Heart right ventricle (tissue), 16 donors: ENCODE measurements at places on chromosomes 1 and 21.

GRCh38 chr1:112040891-112041740, 51.6 kb upstream of the KCND3 start:
- no peak for DNase-seq

- DNase-seq, result peak; percentile 40
Observed at GRCh38 chr1:67831850-67832513, 1.3 kb downstream of the GNG12 start.

DNA sequence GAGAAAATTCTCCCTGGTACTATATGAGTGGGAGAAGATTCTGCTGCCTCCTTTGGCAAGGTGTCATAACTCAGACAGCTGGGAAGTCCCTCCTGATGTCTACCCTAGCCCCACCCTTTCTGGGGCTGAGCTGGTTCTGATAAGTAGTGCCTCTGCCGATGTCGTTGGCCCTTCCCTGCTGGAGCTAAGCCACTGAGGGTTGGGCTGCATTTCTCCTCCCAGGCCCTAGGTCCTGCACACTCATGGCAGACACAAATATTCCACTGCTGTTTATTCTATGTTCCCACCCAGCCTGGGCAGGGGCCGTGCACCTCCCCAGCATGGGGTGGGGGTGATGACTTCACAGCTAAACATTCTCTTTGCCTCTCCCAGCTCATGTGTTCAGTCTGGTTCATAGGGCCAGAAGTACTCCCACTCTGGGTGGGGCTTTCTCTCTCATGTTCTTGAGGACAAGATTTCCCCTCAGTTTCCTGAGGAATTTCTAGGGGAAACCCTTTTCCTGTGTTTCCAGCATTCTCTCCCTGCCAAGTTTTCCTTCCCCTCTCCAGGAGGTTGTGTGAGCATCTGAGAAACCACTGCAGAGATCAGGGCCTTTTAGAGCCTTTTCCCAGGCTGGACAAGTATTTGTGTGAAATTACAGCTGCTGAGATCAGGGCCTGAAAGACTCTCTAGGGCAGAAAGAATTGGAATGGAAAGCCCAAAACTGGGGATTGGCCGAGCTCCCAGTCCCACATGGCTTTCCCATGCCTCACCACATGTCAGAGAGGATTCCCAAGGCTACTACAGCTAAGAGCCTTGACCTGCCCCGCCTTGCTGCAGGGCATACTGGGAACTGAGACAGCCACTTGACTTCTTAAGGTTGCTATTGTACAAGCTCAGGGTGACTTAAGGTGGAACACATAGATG, 66.2 kb downstream of the ATP2B4 start:
- peak; percentile 90 for DNase-seq

GRCh38 chr1:155073377-155074242, 5.0 kb upstream of the EFNA3 start:
- DNase-seq, result no peak

- no peak for DNase-seq
Observed at GRCh38 chr1:159951551-159951950, 2.5 kb downstream of the SLAMF9 start.

GRCh38 chr1:223752721-223753515, 40.6 kb downstream of the CAPN2 start:
- no peak for DNase-seq

- no peak for DNase-seq
Observed at GRCh38 chr1:204198348-204199340, 2.4 kb upstream of the KISS1 start.

- no peak for DNase-seq
Observed at GRCh38 chr1:39369565-39369964, 121.9 kb upstream of the BMP8A start.

GRCh38 chr1:160837558-160838205, 25.0 kb downstream of the CD244 start:
- DNase-seq, result no peak

- DNase-seq, result no peak
Observed at GRCh38 chr1:224282140-224282539, 47.8 kb downstream of the NVL start.

GRCh38 chr1:4120557-4121292, 220.7 kb upstream of the C1orf174 start:
- no peak for DNase-seq

DNA sequence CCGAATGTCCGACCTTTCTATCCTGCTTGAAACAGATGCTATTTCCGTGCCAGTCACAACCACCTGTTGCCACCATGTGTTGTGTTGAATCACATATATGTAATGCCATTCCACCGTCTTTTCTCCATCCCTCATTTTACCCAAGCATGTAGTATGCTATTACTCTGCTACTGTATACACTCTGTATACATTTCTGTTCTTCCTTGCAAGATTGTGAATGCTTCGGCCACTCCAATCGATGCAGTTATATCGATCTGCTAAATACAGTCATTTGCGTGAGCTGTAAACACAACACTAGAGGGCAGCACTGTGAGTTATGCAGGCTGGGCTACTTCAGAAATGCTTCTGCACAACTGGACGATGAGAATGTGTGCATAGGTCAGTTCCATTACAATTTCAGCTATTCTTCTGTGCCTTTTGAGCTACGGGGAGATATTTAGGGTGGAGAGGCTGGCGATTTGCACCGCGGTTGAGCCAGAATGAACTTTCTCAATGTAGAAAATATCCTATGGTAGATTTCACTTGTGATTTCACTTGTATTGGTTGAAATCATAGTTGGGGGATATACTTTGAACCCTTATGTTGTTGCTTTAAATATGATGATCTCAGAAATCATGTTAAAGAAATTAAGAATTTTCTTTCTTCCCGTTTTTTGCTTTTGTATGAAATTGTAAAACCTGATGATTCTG, 289.8 kb downstream of the NTNG1 start:
- no peak for DNase-seq

GRCh38 chr21:44449473-44450363, 5.6 kb upstream of the LRRC3 start:
- peak; percentile 9 for DNase-seq

- DNase-seq, result no peak
Observed at GRCh38 chr1:19436716-19437476, 48.4 kb downstream of the CAPZB start.

- no peak for DNase-seq
Observed at GRCh38 chr1:21469581-21469980, 29.6 kb downstream of the NBPF3 start.

- DNase-seq, result no peak
Observed at GRCh38 chr1:232695621-232696385, 65.9 kb upstream of the SIPA1L2 start.

- no peak for DNase-seq
Observed at GRCh38 chr1:236332092-236332758, 50.5 kb upstream of the ERO1B start.

DNA sequence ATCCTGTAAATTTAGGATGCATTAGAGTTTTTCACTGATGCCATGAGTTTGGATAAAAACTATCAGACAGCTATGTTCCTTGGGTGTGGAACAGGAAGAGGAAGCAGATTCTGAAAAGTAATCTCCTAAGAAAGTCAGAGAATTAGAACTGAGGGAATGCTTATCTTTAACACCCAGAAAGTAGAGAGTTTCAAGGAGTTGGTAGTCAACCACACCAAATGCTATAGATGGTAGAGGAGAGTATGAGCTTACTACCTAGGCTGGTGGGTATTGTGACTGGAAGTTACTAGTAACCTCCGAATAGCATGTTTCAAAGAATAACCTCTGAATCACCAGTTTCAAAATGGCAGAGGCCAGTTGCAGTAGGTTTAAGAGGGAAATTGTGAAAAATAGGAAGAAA, 288.0 kb downstream of the HMCN1 start:
- no peak for DNase-seq

GRCh38 chr21:19648391-19648790, 1244.8 kb upstream of the TMPRSS15 start:
- DNase-seq, result no peak

GRCh38 chr1:216193839-216194443, 229.3 kb downstream of the USH2A start:
- no peak for DNase-seq

DNA sequence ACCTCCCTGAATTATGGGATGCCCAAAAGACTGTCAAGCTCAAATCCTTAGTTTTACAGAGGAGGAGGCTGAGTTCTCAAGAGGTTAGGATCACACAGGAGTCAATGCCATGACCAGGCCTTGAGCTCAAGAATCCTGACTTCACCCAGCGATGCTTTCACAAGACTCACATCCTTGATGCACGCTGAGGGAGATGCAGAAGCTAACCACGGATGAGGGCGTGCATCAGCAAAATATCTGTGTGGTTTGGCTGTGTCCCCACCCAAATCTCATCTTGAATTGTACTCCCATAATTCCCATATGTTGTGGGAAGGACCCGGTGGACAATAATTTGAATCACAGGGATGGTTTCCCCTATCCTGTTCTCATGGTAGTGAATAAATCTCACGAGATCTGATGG, 133.2 kb downstream of the KCNJ6 start:
- no peak for DNase-seq

- DNase-seq, result no peak
Observed at GRCh38 chr21:35465741-35466140, 416.6 kb upstream of the RUNX1 start.

DNA sequence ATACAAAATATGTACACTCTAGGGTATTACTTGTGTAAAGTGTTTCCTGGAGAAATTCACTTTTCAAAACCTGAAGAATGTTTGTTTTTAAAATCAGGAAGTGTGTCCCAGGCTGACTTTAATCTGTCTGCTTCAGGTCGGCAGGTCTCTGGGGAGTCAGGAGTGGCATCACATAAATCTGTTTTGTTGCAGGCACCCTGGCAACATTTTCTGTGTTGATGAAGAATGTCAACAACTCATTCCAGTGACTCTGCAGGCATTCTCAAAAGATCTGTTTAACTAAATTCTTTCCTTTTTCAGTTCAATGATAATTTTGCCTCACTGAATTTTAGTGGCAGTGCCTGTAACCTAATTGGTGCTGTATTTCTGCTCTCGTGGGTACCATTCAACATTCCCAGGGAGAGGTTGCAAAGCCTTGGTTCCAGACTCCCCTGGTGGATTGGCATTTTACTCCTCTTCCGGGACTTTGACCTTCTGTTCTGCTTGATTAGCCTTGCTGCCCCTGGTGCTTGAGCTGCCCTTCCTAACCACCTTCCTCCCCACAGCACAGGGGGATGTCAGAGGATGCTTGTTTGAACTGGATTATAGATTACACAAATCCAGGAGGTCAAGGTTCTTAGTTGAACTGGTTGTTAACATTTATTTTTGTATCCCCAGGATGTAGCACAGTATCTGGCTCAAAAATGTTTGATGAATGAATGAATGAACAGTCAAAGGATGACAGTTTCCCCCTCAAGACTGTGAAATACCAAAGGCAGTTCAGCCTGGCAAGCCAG, 55.4 kb upstream of the LPGAT1 start:
- DNase-seq, result no peak

- no peak for DNase-seq
Observed at GRCh38 chr1:59903141-59903754, 23.3 kb downstream of the CYP2J2 start.

DNA sequence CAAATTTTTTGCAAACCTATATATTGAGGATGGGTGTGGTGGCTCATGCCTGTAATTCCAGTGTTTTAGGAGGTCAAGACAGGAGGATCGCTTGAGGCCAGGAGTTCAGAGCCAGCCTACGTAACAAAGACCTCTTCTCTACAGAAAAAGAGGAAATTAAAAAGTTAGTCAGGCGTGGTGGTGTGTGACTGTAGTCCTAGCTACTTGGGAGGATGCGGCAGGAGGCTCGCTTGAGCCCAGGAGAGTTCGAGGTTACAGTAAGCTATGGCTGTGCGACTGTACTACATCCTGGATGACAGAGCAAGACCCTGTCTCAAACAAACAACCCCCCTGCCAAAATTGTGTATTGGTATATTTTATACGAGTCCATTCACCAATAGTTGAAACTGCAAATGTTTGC, 589.7 kb downstream of the DPYD start:
- no peak for DNase-seq

DNA sequence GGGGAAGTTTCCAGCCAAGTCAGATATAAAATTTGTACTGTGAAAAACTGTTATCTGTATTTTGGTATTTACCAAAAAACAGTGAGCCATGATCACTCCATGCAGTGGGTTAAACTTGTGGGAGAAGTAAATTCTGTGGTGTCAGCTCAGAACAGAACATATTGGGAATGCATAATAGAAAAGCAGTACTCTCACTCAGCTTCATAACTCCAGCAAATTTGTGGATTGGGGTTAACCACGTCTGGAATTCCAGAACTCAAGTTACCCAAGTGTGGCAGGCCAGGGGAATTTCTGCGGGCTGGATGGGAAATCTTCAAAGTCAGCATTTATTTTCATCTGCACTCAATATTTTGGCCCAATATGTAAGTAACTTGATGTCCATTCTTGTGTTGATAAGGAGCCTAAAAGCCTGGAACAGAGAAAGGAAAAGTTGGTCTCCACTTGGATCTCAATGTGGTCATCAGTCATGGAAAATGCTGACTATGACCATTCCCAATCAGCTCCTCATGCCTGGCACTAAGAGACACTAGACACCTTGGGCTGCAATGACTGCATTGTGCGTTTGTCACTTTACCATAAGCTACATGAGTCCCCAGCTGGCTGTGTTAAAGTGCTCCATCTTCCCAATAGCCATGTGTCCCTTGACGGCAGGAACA, 39.1 kb upstream of the ENAH start:
- DNase-seq, result no peak

- DNase-seq, result peak; percentile 39
Observed at GRCh38 chr1:32703479-32704291, 1.1 kb upstream of the SYNC start.

DNA sequence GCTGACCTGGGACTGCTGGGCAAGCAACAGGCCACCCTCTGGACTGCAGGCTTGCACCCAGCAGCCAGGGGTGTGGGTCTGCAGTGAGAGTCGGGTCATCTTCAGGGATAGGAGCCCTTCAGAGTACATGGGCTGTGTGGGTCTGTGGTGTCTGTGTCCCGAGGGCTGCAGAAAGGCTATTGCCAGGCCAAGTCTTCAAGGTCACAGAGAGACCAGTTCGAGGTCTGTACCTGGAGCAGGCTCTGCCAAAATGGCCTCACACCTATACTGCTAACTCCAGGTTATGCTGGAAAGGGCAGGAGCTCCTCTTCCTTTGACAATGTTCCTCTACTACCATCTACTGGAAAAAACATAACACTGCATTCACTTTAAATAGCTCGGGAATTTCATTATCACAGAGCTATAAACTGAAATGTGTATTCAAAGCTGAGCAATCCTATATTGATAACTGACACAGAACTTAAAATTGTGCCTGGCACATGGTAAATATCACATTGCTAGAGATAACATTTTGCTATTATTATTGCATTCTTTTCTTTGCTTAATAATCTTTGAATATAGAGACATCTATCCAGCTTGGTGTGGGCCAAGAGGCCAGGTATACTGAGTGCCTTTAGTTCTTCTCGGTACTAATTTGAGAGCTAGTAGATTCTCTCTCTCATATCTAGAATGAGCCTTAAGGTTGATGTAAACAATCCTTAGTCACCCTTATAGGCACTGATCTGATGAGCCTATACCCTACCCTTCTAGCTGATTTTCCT, 6.9 kb upstream of the DNAH14 start:
- DNase-seq, result no peak

DNA sequence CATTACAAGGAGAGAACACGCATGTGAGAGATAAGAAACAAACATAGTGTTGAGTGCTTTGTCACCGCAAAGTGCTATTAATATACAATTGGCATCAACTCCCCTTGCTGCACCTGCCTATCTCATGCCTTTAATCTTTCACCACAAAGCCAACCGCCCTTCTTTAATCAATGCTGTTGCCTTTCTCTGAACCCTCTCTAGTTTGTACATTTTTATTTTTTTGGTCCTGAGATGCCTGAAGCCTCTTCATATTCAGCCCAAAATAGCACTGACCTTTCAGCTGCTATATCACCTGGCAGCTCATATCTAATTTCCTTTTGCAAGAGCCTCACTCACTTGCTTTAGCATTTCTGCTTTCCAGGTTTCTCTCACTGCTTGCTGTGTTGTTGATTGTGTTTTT, 504.7 kb downstream of the NUF2 start:
- DNase-seq, result peak; percentile 5

- no peak for DNase-seq
Observed at GRCh38 chr1:161706482-161707347, at the start of gene FCRLA. FCRLA (plus strand) TSS chr1:161707229; CDS start chr1:161707265, 36 bp downstream.
